ENCODE measurements at places on chromosomes 1 and 21.

DNA sequence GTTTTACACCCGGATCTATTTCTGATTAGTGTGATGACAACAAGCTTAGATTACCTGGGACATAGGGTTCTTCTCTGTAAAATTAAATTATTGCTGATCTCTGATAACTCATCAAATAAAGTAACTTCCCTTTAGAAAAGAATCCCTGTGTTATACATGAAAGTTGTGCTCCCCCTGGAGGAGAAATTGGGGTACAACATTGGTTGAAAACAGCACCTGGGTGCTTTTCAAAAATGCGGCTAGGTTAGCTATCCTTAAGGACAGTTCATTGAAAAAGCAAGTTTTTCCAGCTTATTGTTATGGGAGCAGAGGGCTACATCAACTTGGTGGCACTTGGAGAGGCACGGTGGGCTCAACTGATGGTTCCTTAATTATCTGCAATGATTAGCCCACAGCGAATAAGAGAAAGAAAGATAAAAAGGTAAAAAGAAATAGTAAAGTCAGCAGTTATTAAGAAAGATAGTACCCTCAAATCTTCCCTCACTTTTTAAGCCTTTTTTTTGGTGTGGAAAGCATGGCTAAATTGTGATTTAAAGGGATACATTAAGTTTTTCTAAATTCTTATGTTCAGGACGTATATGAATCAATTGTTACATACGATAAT, 97.8 kb downstream of the FMN2 start:
- DNase-seq, result no peak

GRCh38 chr1:171141688-171142415, 43.2 kb upstream of the FMO2 start:
- no peak for DNase-seq

- peak; percentile 23 for DNase-seq
Observed at GRCh38 chr1:58782178-58783089, 1.4 kb downstream of the JUN start.

DNA sequence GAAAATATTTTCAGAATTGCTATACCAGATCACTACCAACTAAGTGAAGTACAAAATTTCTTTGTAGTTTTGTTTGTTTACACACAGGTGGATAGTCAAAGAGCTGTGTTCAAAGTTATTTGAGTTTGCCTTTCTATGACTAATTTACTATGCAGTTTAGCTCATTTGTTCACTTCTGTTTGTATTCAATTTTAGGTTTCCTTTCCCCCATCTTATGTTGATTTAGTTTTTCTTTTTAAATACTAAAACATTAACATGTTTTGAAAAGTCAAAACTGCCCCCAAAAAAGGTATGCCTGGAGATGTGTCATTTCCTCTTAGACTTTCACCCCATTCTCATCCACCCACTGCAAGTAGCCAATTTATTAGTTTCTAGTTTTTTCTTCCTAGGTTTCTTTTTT, 18.7 kb upstream of the RIPPLY3 start:
- DNase-seq, result no peak

DNA sequence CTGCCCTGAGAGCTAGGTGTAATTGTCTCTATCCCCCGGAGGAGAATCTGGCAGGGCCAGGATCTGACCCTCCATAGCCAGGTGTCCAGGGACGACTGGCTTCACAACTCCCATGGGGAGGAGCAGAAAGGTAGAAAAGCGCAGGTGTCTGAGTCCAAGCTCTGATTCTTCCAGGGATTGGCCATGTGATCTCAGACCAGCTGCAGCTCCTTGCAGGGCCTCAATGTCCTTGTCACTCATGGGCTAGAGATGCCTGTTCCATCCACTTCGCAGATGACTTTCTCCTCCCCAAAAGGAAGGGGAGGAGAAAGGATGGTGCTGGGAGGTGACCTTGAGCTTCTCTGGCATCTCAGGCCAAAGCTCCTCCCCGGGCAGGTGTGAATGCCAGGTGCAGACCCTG, 22.7 kb downstream of the HSPG2 start:
- no peak for DNase-seq

DNA sequence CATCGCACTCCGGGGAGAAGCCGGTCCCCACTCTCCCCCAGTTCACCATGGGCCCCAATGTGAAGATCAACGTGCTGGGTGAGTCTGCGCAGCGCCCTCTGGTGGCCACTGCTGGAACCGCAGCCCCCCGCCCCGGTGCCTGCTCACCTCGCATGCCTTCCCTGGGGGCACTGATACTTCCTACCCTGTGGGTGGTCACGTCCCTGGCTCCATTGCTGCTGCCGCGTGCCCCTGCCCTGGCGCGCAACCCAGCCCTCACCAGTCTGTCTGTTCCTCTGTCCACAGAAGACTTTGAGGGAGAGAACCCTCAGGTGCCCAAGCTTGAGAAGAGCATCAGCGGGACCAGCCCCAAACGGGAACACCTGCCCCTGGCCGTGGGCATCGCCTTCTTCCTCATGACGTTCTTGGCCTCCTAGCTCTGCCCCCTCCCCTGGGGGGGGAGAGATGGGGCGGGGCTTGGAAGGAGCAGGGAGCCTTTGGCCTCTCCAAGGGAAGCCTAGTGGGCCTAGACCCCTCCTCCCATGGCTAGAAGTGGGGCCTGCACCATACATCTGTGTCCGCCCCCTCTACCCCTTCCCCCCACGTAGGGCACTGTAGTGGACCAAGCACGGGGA, 7.6 kb downstream of the EFNA3 start:
- peak; percentile 70 for DNase-seq

GRCh38 chr1:67580691-67581403, 104.2 kb upstream of the GADD45A start:
- DNase-seq, result no peak

DNA sequence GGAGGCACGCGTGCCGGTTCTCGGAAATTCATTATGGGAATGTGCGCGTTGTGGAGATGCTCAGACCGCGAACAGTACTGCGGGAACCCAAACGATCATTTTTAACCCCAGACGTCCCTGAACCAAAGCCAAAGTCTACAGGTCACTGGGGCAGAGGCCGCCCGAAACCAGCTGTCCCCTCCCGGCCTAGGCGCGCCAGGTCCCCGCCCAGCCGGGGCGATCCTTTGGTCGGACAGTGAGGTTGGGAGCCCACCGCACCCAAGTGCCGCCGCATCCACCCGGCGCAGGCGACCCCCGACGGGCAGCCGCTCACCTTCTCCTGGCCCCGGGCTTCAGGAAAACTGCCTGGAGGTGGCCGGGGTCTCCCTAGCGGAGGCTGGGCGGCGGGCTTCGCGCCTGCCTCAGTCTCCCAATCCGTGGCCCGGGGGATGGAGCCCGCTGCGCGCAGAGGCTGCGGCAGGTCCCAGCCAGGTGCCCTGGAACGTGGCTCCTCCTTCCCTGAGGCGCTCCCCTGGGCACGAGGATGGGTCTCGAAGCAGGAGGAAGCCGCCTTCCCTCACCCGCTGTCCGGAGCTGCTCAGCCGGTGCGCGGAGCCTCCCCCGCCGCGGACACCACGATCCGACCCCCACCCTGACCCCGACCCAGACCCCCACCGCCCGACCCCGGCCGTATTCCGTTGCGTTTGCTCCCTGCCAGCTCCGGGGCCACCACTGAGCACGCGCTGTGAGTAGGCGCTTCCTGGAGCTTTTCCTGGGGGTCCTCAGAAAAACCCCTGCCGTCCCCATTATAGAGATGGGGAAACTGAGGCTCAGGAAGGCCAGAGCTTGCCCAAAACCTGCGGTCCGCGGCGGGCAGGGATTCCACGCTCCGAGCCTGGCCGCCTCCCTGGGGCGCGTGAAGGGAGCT, 8.1 kb upstream of the SLX9 start:
- no peak for DNase-seq

DNA sequence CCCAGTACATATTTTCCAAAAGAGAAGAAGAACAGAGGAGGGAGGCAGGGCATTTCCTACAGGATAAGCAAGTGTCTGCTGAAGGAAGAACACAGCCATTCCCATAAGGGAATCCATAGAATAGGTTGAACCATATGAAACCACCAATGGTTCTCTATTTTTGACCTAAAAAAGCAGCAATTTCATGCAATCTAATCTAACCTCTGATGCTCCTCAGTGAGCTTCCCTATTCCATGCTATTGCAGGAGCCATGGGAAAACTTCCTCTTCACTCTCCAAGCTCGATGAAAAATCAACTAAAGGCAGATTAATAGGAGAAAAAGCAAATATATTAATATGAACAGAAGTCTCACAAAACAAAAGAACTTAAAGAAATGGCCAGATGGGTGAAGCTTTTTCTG, 50.5 kb downstream of the SIPA1L2 start:
- DNase-seq, result no peak
